ENCODE measurements at places on chromosomes 3 and 15.

DNA sequence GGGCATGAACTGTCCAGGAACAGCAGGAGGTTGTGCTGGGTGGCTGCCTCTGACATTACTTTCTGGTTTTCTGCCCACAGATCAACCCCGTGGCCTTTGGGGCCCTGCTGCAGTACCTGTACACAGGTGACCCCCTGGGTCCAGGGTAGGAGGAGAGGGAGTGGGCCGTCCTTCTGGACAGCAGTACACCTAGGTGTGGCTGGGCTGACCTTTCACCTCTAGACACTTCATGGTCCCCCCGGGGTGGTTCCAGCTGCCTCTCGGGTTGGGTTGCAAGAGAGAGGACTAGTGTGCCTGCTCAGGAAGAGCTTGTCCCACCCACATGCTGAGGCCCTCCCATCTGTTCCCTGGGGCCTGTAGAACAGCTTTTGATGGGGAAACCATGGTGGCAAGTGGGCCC lies 3.7 kb downstream of the ABTB1 start:
- no peak for ATAC-seq

DNA sequence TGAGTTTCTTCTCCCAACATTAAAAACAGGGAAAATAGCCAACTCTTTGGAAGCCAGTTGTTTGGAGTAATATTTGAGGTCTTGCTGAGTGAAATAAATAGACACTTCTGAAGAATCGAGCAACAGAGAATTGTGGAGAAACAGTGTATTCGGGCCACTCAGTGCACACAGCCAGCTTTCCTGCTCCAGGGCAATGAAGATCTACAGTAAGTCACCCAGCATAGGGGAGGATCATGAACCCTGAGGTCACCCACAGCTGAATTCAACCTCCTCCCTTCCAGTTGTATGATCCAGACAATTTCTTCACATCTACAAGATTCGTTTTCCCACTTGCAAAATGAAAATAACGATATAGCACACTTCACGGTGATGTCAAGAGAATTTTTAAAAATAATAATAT lies 161.7 kb upstream of the BCL6 start:
- no peak for ATAC-seq

GRCh38 chr3:113668015-113668414 lies 28.4 kb downstream of the USF3 start:
- ATAC-seq = no peak

- ATAC-seq = peak; percentile 64
Observed at GRCh38 chr3:136818769-136819391, at the start of gene SLC35G2. TSS of gene SLC35G2 (plus strand) at chr3:136819126. CDS start at chr3:136854461, 35,335 bp downstream.

DNA sequence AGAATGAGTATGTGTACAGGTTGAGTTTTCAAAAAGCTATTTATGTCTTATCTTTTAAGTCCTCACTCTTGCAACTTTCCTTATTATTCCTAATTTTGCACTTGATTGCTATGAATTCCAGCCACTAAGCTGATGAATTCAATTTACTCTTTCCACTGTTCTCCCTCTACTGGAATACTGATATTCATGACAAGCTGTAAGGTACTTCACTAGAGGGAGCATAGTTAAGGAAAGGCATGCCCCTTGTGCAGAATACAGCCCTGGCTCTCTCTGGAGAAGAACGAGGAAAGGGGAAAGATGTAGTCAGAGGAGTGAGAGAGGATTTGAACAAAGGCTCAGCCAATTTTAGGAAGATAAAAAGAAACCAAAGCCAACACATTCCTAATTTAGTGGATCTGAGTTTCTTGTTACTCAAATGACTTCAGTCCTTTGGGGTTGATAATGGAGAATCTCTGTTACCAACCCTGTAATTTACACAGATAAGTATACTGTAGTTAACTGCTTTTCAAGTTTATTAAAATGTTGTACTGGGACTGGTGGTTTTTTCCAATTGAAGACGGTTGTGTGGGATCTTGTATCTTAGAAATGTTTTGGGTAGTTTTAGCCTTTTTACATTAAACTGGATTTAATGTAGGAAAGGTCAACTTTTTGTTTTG lies 4.0 kb downstream of the SCAANT1 start:
- ATAC-seq = no peak

- ATAC-seq = peak; percentile 55
Observed at GRCh38 chr3:54433846-54434245, 311.5 kb downstream of the CACNA2D3 start.

DNA sequence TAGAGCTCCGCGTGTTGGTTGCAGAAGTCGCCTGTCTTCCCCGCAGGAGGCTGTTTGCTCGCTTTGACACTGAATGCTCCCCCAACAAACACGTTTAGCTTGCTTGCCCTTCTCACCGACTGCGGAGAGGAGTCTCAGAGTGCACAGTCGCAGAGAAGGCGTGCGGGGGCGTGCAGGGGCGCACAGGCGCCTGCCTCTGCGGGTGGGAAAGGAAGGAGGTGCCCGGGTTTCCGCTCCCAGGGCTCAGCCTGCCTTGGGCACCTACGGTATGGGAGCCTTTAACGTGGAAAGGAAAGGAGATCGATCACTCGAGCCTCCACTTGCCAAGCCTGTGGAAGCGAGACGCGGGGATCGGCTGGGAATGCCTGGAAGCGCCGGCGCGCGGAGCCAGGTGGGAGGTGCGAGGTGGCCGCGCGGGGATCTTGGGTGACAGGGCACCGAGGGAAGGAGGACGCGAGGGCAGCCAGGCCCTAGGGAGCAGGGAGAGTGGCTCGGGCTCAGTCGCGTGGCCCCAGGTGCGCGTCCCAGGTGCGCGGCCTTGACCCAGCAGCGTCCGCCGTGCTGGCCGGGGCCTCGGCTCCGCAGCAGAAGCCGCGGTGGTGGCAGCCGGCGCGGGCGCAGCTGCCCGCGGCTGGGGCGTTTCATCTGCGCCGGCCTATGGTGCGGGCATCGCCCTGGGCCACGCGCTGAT lies at the start of gene FAN1:
FAN1 (plus strand) TSS at position 419 of the 691 bp plus-strand sequence. CDS start 749 bp downstream, outside the sequence.
- ATAC-seq = peak; percentile 96

All from esophagus mucosa (tissue), 1 donor.